ENCODE measurements at places on chromosomes 4 and X. TPM values are rescaled to one million over a fixed set of nuclear protein-coding genes. Genes with fewer than 3 reads are reported as not detected.

Gene CD38
- total RNA-seq, result not detected

Gene TCEANC
- total RNA-seq, result 2.6 TPM

Gene SHROOM4
- total RNA-seq, result 3.6 TPM

Gene FAM236B
- not detected for total RNA-seq

Gene PLXNB3
- total RNA-seq, result 6.0 TPM

Gene GJB1
- total RNA-seq, result not detected

Gene SMPX
- total RNA-seq, result not detected

Gene ARHGAP6
- 19.8 TPM for total RNA-seq

Gene UBQLN2
- total RNA-seq, result 14.1 TPM

Gene BMPR1B
- total RNA-seq, result 0.32 TPM

Gene RBMXL3
- not detected for total RNA-seq

Gene MID2
- total RNA-seq, result 13.0 TPM

Gene SYTL4
- total RNA-seq, result 3.1 TPM

Gene SERTM2
- not detected for total RNA-seq

Measured in cardiac atrium fibroblast (primary cell).